ENCODE measurements at places on chromosomes 4 and X. TPM values are rescaled to one million over a fixed set of nuclear protein-coding genes. Genes with fewer than 3 reads are reported as not detected.

Gene F8A2
- total RNA-seq, result not detected

Gene RAP2C
- 27.7 TPM for total RNA-seq

Gene CLDN34
- not detected for total RNA-seq

Gene AFP
- 2.2 TPM for total RNA-seq

Gene WAS
- 0.21 TPM for total RNA-seq

Gene BGN
- total RNA-seq, result not detected

Gene TMEM187
- 5.5 TPM for total RNA-seq

Gene ASMT
- 0.28 TPM for total RNA-seq

Gene ARSH
- total RNA-seq, result not detected

Data from A549 treated with CORT108297 at 1 μM for 4 hours (cell line).